ENCODE measurements at places on chromosomes 2 and 18.

- DNase-seq, result no peak
- no peak overlapping the region for H3K4me3 ChIP-seq
- no peaks in the 10 kb centered on the region for H3K4me1 ChIP-seq
- H3K36me3 ChIP-seq, result no peaks in the 10 kb centered on the region
- no peaks in the 10 kb centered on the region for H3K27me3 ChIP-seq
These were observed 1154.4 kb downstream of the DPP10 start for GRCh38 chr2:115596659-115597375.

DNA sequence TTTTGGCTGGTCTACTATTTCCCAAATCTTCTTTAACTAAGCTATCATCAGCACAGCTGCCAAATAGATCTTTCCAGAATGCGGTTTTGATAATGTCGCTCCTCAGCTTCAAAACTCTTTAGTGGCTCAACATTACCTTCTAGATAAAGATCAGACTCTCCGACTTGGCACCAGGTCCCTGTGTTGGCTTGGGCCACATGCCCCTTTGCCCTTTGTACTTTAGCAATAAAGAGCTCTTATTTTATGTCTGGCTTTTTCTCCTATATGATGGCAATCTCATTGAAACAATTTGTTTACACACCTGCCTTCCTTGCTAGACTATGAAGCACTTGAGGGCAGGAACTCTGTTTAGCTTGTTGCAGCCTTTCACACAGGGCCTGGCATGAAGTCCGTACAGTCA, 128.9 kb upstream of the GATA6 start:
- no peaks in the 10 kb centered on the region for H3K27me3 ChIP-seq
- H3K36me3 ChIP-seq, result no peaks in the 10 kb centered on the region
- H3K4me1 ChIP-seq, result no peaks in the 10 kb centered on the region
- no peak overlapping the region for H3K4me3 ChIP-seq
- no peak for DNase-seq
- H3K27ac ChIP-seq, result no peak overlapping the region

GRCh38 chr2:189698020-189698887, 23.8 kb downstream of the ANKAR start:
- no peaks in the 10 kb centered on the region for H3K27me3 ChIP-seq
- no peaks in the 10 kb centered on the region for H3K36me3 ChIP-seq
- no peak overlapping the region for H3K27ac ChIP-seq
- no peak overlapping the region for H3K4me3 ChIP-seq

GRCh38 chr2:205764270-205764746, 82.0 kb downstream of the NRP2 start:
- no peak overlapping the region for H3K27ac ChIP-seq
- no peak for DNase-seq
- H3K4me3 ChIP-seq, result no peak overlapping the region
- H3K27me3 ChIP-seq, result no peaks in the 10 kb centered on the region

DNA sequence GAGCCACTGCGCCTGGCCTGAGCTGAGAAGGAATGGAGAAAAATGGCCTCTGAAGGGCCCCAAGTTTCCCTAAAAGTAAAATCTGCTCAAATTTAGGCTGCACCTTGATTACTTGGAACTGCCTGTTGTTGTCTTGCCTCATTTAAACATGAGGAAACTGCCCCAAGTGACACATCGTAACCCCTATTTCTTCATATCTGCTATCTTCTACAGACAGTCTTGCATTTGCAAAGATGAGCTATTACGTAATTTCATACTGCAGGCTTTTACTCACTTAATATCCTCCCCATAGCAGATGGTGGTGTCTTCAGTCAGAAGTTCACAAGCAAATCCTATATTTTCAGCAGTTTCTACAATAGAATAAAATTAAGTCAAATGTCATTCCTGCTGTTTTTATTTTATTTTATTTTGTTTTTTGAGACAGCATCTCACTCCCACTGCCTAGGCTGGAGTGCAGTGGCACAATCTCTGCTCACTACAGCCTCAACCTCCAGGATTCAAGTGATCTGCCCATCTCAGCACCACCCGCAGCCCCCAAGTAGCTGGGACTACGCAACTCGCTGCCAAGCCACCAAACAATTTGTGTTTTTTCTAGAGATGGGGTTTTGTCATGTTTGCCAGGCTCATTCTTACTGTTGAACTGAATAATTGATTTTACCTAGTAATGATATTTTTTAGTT, 45.3 kb upstream of the NARS1 start:
- H3K27ac ChIP-seq, result peak overlapping the region; percentile 32
- no peak for DNase-seq
- H3K4me3 ChIP-seq, result no peak overlapping the region
- H3K36me3 ChIP-seq, result peaks cover 13% of the 10 kb centered on the region

DNA sequence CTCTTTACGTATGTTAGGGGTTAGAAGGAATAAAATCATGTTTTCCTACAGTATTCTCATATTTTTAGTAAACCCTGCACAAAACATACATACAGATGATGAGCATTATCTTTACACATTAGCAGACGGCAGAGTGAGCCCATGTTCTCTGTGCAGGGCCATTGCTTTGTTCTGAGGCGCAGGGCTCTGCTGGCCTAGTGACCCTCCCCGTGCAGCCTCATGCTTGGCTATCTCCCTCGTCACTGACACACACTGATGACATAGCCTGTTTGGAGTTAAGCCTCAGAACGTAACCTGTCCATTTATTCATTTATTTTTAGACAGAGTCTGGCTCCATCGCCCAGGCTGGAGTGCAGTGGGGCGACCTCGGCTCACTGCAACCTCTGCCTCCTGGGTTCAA, 115.9 kb upstream of the FOSL2 start:
- no peaks in the 10 kb centered on the region for H3K36me3 ChIP-seq
- H3K4me3 ChIP-seq, result no peak overlapping the region
- peak overlapping the region; percentile 70 for H3K27ac ChIP-seq
- DNase-seq, result no peak
- H3K4me1 ChIP-seq, result peaks cover 29% of the 10 kb centered on the region

DNA sequence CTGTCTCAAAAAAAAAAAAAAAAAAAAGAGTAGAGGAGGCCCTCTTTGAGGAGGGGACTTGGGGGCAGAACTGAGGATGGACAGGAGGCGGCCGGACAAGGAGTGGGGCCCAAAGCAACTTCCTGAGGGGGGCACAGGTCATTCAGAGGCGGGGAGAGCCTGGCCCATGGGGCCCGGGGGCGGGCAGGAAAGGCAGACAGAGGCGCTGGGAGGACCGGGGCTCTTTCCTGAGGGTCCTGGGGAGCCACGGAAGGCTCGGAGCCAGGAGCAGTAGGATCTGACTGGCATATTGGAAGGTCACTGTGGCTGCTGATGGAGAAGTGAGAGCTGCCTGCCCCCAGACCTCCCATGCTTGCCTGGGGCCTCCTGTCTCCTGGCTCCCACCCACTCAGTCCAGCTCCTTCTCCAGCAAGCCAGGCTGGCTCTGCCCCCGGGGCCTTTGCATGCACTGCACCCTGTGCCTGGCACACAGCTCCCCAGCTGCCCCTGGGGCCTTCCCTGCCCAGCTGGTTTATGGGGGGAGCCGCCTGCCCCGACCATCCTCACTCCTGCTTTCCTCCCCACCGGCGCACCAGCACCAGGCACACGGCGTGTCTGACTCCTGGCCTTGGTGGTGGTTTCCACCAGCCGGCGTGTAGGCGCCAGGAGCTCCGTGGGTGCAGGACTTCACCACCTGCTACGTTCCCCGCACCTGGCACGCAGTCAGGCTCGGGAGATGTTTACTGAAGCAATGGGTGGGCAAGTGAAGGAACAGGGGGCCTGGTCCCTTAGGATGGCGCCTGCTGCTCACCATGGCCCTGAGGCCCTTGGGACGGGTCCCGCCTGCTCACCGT, 5.6 kb downstream of the ESPNL start:
- no peaks in the 10 kb centered on the region for H3K4me1 ChIP-seq
- no peak overlapping the region for H3K27ac ChIP-seq
- peak; percentile 1 for DNase-seq
- no peaks in the 10 kb centered on the region for H3K27me3 ChIP-seq
- no peaks in the 10 kb centered on the region for H3K36me3 ChIP-seq
- H3K4me3 ChIP-seq, result no peak overlapping the region

DNA sequence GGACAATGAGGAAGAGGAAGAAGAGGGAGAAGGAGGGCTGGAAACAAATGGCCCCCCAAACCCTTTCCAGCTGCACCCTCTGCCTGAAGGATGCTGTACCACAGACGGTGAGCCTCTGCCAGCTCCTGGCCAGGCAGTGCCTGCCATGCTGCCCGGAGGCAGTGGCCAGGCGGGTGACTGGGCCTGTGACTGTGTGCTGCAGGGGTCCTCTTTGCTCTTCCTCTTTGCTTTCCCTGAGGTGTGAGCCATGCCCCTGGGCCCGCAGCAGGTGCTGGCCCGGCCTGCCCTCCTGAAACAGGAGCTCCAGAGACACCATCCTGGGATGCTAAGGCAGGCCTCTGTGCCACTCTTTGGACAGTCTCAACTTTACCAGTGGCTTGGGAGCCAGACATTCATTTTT, 28.6 kb downstream of the GREB1 start:
- no peak overlapping the region for H3K27ac ChIP-seq
- DNase-seq, result no peak
- H3K4me1 ChIP-seq, result no peaks in the 10 kb centered on the region
- H3K36me3 ChIP-seq, result no peaks in the 10 kb centered on the region
- no peak overlapping the region for H3K4me3 ChIP-seq
- H3K27me3 ChIP-seq, result no peaks in the 10 kb centered on the region

GRCh38 chr2:38692636-38693318, 26.9 kb downstream of the GALM start:
- H3K27me3 ChIP-seq, result no peaks in the 10 kb centered on the region
- peak overlapping the region; percentile 20 for H3K27ac ChIP-seq
- H3K4me1 ChIP-seq, result peaks cover 27% of the 10 kb centered on the region
- DNase-seq, result no peak
- H3K36me3 ChIP-seq, result no peaks in the 10 kb centered on the region

- no peaks in the 10 kb centered on the region for H3K27me3 ChIP-seq
- H3K4me1 ChIP-seq, result peaks cover 9% of the 10 kb centered on the region
- no peak for DNase-seq
- H3K4me3 ChIP-seq, result no peak overlapping the region
- no peak overlapping the region for H3K27ac ChIP-seq
These were observed 487.0 kb downstream of the TNS1 start for GRCh38 chr2:217515615-217516309.

GRCh38 chr2:215619022-215619958, 183.4 kb upstream of the FN1 start:
- peak overlapping the region; percentile 16 for H3K4me3 ChIP-seq
- no peaks in the 10 kb centered on the region for H3K27me3 ChIP-seq
- H3K27ac ChIP-seq, result peak overlapping the region; percentile 13
- peaks cover 17% of the 10 kb centered on the region for H3K4me1 ChIP-seq
- no peaks in the 10 kb centered on the region for H3K36me3 ChIP-seq

DNA sequence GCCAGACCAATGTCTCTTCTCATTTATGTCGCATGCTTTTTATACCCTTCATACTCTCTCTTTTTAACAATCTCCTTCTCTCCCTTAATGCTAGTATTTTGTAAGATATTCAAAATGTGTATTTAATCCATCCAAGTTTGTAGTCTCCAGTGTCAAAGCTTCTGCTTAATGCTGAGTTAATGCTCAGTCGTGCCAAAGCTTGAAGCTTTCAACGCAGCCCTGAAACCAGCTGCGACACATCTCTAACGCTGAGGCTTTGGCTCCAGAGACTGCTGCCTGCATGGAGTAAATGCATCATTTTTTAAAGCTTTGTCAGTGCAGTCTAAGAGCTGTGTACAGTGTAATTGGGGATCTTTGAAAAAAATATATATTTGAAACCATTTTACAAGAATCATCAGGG, 2108.8 kb upstream of the PIK3C3 start:
- H3K4me1 ChIP-seq, result no peaks in the 10 kb centered on the region
- DNase-seq, result no peak
- no peak overlapping the region for H3K27ac ChIP-seq
- no peaks in the 10 kb centered on the region for H3K27me3 ChIP-seq
- no peak overlapping the region for H3K4me3 ChIP-seq

- no peaks in the 10 kb centered on the region for H3K36me3 ChIP-seq
- no peaks in the 10 kb centered on the region for H3K27me3 ChIP-seq
- no peaks in the 10 kb centered on the region for H3K4me1 ChIP-seq
- no peak overlapping the region for H3K27ac ChIP-seq
These were observed 3.6 kb upstream of the BOD1L2 start for GRCh38 chr18:57143265-57143664.

DNA sequence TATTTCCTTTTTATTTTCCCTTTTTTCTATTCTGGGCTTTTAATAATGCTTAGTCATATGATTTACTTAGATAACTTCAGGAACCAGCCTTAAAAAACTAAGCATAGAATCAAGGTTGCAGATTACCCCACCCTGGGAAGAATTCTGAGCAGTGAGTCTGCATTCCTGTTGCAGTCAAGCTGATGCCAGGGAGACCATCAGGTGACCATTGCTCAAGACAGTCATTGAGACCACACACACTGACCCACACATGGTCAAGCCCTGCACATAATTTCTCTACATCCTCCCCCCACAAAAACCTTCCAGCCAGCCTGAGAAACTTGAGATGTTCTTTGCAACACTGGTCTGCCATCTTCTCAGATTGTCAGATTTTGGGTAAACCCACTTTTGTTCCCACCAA, 83.9 kb downstream of the SH3YL1 start:
- no peak overlapping the region for H3K27ac ChIP-seq
- H3K27me3 ChIP-seq, result no peaks in the 10 kb centered on the region
- no peaks in the 10 kb centered on the region for H3K36me3 ChIP-seq
- H3K4me3 ChIP-seq, result no peak overlapping the region
- DNase-seq, result no peak
- no peaks in the 10 kb centered on the region for H3K4me1 ChIP-seq

DNA sequence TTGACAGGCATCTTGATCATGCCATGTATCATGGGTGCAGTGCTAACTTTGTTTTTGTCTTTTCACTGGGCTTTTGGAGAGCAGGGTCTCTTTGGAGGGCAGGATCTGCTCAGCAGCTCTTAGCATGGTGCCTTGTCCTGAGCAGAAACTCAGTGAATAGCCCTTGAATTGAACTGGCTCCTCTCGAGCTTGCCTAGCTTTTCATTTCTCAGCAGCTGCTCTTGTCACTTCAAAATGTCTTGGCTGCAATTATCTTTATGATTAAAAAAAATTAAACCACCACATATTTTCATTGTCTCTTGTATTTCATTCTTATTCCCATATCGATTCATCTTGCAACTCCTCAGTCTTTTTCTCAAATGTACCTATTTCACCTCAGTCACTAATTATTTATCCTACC, 50.5 kb downstream of the CCDC85A start:
- DNase-seq, result no peak
- H3K4me1 ChIP-seq, result no peaks in the 10 kb centered on the region
- no peaks in the 10 kb centered on the region for H3K36me3 ChIP-seq
- no peaks in the 10 kb centered on the region for H3K27me3 ChIP-seq
- H3K27ac ChIP-seq, result no peak overlapping the region

GRCh38 chr2:96539215-96539920, 2.8 kb downstream of the ARID5A start:
- H3K4me3 ChIP-seq, result peak overlapping the region; percentile 93
- peak overlapping the region; percentile 94 for H3K27ac ChIP-seq
- peaks cover 79% of the 10 kb centered on the region for H3K4me1 ChIP-seq
- peaks cover 4% of the 10 kb centered on the region for H3K36me3 ChIP-seq
- DNase-seq, result no peak

GRCh38 chr2:64179582-64180321, 35.5 kb upstream of the PELI1 start:
- no peak overlapping the region for H3K27ac ChIP-seq
- no peaks in the 10 kb centered on the region for H3K27me3 ChIP-seq
- DNase-seq, result no peak
- no peaks in the 10 kb centered on the region for H3K36me3 ChIP-seq
- no peak overlapping the region for H3K4me3 ChIP-seq
